Breast epithelium (tissue), 4 donors: ENCODE measurements at places on chromosomes 2 and 18.

- no peaks in the 10 kb centered on the region for H3K27me3 ChIP-seq
- no peaks in the 10 kb centered on the region for H3K36me3 ChIP-seq
- no peaks in the 10 kb centered on the region for H3K4me1 ChIP-seq
- H3K27ac ChIP-seq = no peak overlapping the region
- DNase-seq = no peak
Measured at GRCh38 chr2:116716444-116716843, 1098.0 kb upstream of the DDX18 start.

DNA sequence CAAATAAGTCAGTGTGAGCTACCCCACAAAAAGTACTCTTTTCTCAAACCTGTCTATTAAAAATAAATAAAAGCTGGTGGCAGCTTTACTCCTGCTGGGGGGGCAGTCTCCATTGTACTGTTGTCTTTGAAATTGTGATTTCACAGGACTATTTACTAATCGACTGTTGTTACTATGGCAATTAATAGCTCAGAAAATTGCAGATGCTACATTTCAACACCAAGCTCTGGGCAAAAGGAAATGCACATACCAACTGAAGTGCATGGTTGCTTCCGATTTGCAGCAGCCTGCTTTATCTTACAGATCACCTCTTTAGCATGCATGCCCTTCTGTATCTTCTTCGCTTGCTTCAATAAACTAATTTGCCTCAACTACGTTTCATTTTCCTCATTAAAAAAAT lies 117.6 kb upstream of the DAPL1 start:
- no peaks in the 10 kb centered on the region for H3K4me1 ChIP-seq
- no peaks in the 10 kb centered on the region for H3K36me3 ChIP-seq
- DNase-seq = no peak
- no peak overlapping the region for H3K4me3 ChIP-seq
- no peak overlapping the region for H3K27ac ChIP-seq
- H3K27me3 ChIP-seq = no peaks in the 10 kb centered on the region

- no peaks in the 10 kb centered on the region for H3K27me3 ChIP-seq
- H3K36me3 ChIP-seq = no peaks in the 10 kb centered on the region
- H3K4me1 ChIP-seq = peaks cover 7% of the 10 kb centered on the region
- peak; percentile 91 for DNase-seq
- peak within 1 kb of the TSS; percentile 92 for H3K27ac ChIP-seq
Measured at GRCh38 chr2:175181104-175181876, at the start of gene ATP5MC3. TSS of gene ATP5MC3 (minus strand) at chr2:175181710. CDS start at chr2:175181393, 317 bp downstream.

- no peak overlapping the region for H3K4me3 ChIP-seq
- H3K4me1 ChIP-seq = no peaks in the 10 kb centered on the region
- H3K27ac ChIP-seq = no peak overlapping the region
- no peaks in the 10 kb centered on the region for H3K27me3 ChIP-seq
Measured at GRCh38 chr18:31821545-31822171, 61.0 kb upstream of the SLC25A52 start.

GRCh38 chr18:12307701-12308385 lies at the start of gene TUBB6:
TSS of gene TUBB6 (plus strand) at chr18:12308241. CDS start at chr18:12308293, 52 bp downstream.
- H3K4me3 ChIP-seq = peak within 1 kb of the TSS; percentile 96
- no peak for DNase-seq
- H3K27me3 ChIP-seq = no peaks in the 10 kb centered on the region
- peak within 1 kb of the TSS; percentile 87 for H3K27ac ChIP-seq
- no peaks in the 10 kb centered on the region for H3K4me1 ChIP-seq

- no peak overlapping the region for H3K4me3 ChIP-seq
- no peak for DNase-seq
- no peak overlapping the region for H3K27ac ChIP-seq
- no peaks in the 10 kb centered on the region for H3K36me3 ChIP-seq
Measured at GRCh38 chr2:229686122-229686919, 28.0 kb downstream of the DNER start.

DNA sequence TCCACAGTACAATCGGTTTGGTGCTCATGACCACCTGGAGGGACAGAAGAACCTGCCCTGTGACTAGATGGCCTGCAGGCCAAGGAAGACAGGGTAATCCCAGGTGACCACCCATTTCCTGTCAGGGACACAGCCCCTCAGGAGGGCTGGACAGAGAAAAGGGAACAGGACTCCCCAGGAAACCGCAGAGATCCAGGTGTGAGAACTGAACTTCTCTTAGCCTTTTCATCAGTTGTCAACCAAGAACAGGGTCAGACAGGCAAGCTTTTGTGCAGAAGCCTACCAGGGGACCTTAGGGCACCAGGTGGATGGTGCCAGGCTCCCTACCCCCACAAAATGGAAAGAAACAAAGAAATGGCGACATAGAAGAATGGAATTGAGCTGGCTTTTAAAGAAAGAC lies 132.3 kb downstream of the HDAC4 start:
- H3K27me3 ChIP-seq = no peaks in the 10 kb centered on the region
- H3K4me3 ChIP-seq = no peak overlapping the region
- no peak for DNase-seq
- H3K27ac ChIP-seq = peak overlapping the region; percentile 76
- no peaks in the 10 kb centered on the region for H3K36me3 ChIP-seq

GRCh38 chr2:216339456-216340279 lies 32.6 kb downstream of the MARCHF4 start:
- H3K4me3 ChIP-seq = no peak overlapping the region
- DNase-seq = no peak
- no peaks in the 10 kb centered on the region for H3K27me3 ChIP-seq

DNA sequence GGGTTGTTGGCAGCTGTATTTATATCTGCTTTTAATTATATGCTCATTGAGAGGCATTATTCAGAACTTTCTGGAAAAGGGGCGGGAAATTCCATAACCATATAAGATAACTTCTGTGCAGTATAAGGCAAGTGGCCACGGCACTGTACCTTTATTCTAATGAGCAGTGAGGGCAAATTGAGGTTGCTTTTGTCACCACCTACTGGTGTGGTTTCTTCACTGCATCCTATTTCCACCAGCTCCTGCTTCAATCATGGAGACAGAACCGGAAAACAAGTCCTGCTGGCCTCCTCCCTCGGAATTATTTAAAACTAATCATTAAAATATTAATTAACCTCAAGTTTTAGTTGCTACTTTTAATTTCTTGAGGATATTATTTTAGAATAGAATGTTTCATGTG lies 759.4 kb downstream of the CBLN2 start:
- H3K4me3 ChIP-seq = no peak overlapping the region
- no peaks in the 10 kb centered on the region for H3K27me3 ChIP-seq
- H3K4me1 ChIP-seq = no peaks in the 10 kb centered on the region
- DNase-seq = no peak

DNA sequence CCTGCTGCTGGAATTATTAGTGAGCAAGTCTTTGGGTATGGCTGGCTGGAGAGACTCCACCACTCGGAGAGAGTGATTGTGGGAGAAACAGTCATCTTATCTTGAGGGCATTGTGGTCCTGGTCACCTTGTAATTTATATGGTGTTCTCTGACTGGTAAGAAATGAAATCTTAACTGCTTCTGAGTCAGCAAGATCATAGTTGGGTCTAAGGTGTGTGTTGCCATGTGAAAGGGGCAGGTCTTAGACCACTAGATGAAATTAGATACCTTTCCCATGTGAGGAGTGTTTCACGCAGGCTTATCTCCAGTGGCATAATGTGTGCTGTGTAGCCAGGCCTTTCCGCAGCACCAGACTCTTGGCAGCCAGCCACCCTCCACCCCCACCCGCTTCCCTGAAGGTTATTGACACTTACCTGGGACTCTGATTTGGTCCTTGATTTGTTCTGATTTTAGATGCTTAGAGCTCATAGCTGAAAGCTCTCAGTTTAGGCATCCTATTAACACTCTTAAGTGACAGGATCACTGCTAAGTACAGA lies 7.7 kb downstream of the MAPRE3 start:
- no peak for DNase-seq
- H3K27ac ChIP-seq = peak overlapping the region; percentile 54
- peaks cover 21% of the 10 kb centered on the region for H3K4me1 ChIP-seq
- no peak overlapping the region for H3K4me3 ChIP-seq
- no peaks in the 10 kb centered on the region for H3K27me3 ChIP-seq
- H3K36me3 ChIP-seq = no peaks in the 10 kb centered on the region

DNA sequence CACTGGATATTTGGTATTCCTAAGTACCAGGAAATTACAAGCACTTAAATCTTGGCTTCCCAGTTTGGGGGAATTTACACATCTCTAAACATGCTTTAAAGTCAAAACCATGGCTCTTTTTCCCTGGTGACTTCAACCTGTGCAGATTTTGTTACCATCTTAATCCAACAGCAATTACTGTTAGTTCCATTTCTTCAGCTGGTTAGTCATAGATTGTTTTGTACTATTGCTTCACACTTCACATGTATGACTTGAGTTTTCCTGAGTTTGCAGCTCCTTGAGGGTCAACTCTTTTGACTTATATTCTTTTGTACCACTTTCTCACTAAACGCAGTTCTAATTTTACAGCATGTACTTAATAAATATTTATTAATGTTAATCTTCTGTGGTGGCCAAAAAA lies 203.4 kb upstream of the RND3 start:
- no peak for DNase-seq
- no peaks in the 10 kb centered on the region for H3K4me1 ChIP-seq
- no peaks in the 10 kb centered on the region for H3K36me3 ChIP-seq
- H3K27ac ChIP-seq = peak overlapping the region; percentile 11

DNA sequence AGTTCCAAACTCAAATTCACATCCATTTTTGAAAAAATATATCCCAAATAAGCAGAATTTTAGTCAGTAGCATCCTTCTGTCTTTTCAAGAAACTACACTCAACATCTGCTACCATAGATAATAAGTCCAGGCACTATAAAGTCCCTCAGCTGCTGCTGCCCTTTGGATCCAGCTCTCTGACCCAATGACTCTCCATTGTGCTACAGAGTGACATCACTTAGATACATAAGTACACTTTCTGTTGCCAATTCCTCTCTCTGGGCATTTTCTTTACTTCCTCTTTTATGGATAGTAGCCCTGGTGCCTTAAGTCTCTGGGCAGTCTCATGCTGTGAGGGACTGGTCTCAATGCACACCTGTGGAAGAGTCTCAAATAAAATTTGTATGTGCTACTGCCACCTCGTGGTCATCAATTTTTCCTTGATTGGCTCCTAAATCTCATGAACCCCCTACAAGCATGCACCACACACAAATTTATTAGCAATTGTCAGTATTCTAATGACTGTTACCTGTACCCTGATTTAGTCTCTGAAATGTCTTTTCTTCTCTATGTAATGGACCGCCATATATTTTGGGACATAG lies 219.2 kb downstream of the LRP1B start:
- H3K36me3 ChIP-seq = no peaks in the 10 kb centered on the region
- no peaks in the 10 kb centered on the region for H3K4me1 ChIP-seq
- no peaks in the 10 kb centered on the region for H3K27me3 ChIP-seq

- no peak for DNase-seq
- H3K27me3 ChIP-seq = no peaks in the 10 kb centered on the region
- no peaks in the 10 kb centered on the region for H3K36me3 ChIP-seq
- H3K4me3 ChIP-seq = no peak overlapping the region
- H3K27ac ChIP-seq = no peak overlapping the region
Measured at GRCh38 chr18:10558243-10558966, 32.6 kb downstream of the NAPG start.

- no peaks in the 10 kb centered on the region for H3K4me1 ChIP-seq
- no peaks in the 10 kb centered on the region for H3K27me3 ChIP-seq
- H3K4me3 ChIP-seq = no peak overlapping the region
- H3K36me3 ChIP-seq = no peaks in the 10 kb centered on the region
- no peak overlapping the region for H3K27ac ChIP-seq
Measured at GRCh38 chr18:32480581-32480980, 9.9 kb upstream of the GAREM1 start.

- H3K4me3 ChIP-seq = no peak overlapping the region
- no peaks in the 10 kb centered on the region for H3K36me3 ChIP-seq
- no peak for DNase-seq
- no peaks in the 10 kb centered on the region for H3K4me1 ChIP-seq
Measured at GRCh38 chr2:165665614-165666013, 128.4 kb downstream of the GALNT3 start.

DNA sequence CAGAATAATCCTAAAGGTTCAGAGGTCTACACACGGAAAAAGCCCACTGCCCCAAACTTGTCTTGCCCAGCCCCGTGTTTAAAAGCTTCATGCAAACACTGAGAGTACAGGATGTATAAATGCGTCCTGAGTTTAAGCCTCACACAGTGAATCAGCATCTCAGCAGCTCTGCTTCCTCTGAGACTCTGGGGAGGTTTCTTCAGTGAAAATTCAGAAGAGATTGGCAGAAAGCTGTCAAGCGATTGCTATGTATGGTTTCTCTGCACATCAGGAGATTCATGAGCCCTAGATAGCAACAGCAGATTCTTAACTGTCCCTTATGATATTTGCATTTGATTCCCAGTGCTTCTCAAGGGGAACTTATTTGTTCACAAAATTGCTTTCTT lies 27.1 kb downstream of the CRACDL start:
- no peaks in the 10 kb centered on the region for H3K27me3 ChIP-seq
- peaks cover 13% of the 10 kb centered on the region for H3K4me1 ChIP-seq
- H3K36me3 ChIP-seq = no peaks in the 10 kb centered on the region
- no peak overlapping the region for H3K4me3 ChIP-seq
- no peak for DNase-seq

DNA sequence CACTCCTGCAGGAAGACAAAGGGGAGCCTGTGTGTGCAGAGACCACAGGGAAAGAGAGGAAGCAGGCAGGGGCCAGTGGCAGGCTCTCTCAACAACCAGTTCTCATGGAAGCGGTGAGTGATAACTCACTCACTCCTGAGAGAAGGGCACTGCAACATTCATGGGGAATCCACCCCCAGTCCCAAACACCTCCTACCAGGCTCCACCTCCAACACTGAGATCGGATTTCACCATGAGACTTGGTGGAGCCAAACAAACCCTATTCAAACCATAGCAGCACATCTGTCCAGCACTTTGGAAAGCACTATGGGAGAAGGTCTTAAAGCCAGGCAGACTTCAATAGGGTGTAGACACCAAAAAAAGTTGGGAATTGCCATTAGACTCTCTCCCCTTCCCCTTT lies 345.7 kb upstream of the SPRED2 start:
- H3K27me3 ChIP-seq = no peaks in the 10 kb centered on the region
- H3K4me1 ChIP-seq = no peaks in the 10 kb centered on the region
- no peak for DNase-seq

DNA sequence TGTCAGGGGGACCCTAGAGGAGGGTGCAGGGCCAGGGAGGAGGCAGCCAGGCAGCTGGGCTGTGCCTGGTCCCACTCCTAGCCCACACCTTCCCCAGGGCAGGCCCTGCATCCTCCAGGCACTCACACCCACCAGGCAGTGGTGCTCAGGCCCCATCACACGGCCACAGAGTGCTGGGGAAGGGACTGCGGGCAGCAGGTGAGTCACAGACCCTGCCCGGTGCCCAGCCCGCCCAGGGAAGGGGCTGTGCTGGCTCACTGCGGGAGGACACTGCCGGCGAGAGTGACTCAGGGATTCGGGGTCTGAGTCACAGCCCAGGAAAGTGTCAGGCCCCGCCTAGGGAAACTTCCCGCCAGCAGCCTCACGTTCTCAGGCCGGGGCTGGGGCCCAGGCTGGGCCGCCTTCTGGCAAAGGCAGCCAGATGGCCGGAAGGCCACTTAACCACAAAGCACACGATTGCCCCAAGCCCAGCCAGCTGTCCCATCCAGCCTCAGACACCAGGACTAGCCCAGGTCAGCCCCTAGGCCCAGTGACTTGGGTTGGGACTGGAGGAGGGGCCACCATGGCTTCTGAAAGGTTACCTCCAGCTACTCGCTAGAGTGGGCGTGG lies 42.2 kb downstream of the BIN1 start:
- H3K27ac ChIP-seq = peak overlapping the region; percentile 74
- no peak overlapping the region for H3K4me3 ChIP-seq
- H3K4me1 ChIP-seq = no peaks in the 10 kb centered on the region
- DNase-seq = peak; percentile 67
